ENCODE measurements at places on chromosomes 4 and X. TPM values are rescaled to one million over a fixed set of nuclear protein-coding genes. Genes with fewer than 3 reads are reported as not detected.
A peak's percentile ranks its signal among the peaks of the same experiment; 100 is the strongest.

XPNPEP2 gene
- total RNA-seq, result 2.9 TPM

MAP7D2 gene
- total RNA-seq, result not detected

NSD2 gene
- total RNA-seq, result 31.5 TPM

MAGEA2B gene
- not detected for total RNA-seq

HOPX gene
- total RNA-seq, result 27.1 TPM

FRMD7 gene
- total RNA-seq, result 5.9 TPM

TMSB15C gene
- total RNA-seq, result 0.59 TPM

CXCL11 gene
- total RNA-seq, result 0.14 TPM

GYPB gene
- total RNA-seq, result not detected

SULT1E1 gene
- 539 TPM for total RNA-seq

XG gene
- total RNA-seq, result not detected

DNA sequence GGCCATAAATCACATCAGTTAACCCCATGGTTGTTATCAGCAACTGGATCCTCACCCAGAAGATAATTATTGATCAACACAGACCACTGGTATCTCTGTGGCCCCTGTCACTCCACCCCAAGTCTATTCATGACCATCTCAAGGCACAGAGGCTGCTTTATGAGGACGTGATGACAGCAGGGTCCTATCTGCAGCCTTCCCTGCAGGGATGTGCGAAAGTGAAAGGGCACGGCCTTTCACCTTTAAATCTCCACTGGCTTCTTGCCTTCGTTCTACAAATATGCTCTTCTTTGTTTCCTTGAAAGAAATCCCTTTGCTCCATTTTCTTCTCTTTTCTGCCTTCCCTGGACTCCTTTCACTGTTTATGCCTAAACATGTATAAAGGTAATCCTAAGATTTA is 170.6 kb upstream of the EDNRA start:
- no peak for DNase-seq

GRCh38 chr4:112978691-112979472 is 70.6 kb upstream of the ANK2 start:
- DNase-seq, result no peak

GRCh38 chrX:11611965-11612364 is 53.8 kb downstream of the ARHGAP6 start:
- DNase-seq, result no peak

DNA sequence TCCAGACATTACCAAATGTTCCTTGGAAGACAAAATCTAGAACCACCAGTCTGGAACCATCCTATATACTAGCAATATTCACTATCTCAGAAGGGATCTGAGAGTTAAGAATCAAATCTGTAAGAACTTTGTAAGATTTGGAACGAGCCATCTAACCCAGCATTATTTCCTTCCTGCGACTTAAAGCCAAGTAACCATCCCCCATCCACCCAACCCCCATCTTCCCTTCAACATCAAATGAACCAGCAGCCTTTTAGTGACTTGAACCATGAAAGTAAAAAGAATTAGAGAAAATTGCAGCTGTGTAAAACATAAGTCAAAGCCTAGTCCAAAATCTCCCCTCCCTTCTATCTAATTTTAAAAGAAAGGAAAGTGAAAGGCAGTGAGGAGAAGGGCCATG is 15.6 kb downstream of the RBM47 start:
- DNase-seq, result no peak

GRCh38 chrX:113009029-113009428 is 168.4 kb upstream of the AMOT start:
- DNase-seq, result no peak

- no peak for DNase-seq
Observed at GRCh38 chr4:145487631-145488030, 6.0 kb downstream of the SMAD1 start.

DNA sequence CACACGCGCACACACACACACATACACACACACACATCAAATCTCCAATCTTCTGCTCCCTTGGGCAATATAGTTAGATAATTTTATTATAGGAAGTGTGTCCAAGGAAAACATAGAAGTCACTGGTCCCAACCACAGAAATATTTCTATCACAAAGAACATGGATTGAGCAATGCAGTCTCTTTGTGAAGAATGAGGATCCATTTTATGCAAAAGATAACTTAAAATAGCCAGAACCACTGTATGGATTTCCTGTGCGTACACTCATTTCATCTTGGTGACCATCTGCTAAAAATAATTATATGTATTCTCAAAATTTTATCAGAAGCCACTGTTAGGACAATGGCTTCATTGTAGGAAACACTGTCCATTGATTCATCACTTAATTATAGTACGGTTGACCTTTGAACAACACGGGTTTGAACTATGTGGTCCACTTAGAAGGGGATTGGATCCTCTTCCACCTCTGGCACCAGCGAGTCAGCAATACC is 169.6 kb upstream of the MXRA5 start:
- DNase-seq, result no peak

DNA sequence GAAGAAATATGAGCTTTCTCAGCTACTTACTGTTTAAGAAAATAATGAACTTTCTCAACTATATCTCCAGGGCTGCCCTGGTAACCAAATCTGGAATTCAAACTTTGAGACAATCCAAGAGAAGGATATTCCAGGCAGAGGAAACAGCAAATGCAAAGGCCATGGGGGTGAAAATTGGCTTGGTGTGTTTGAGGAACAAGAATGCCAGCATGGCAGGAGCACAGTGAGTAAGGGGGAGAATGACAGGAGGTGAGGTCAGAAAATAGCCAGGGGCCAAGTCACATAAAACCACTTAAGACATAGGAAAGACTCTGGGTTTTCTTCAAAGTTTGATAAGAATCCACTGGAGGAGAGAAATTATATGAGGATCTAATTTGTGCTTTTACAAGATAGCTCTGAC is 27.2 kb upstream of the BTC start:
- DNase-seq, result no peak

- no peak for DNase-seq
Observed at GRCh38 chr4:84887824-84888223, 78.7 kb downstream of the WDFY3 start.

DNA sequence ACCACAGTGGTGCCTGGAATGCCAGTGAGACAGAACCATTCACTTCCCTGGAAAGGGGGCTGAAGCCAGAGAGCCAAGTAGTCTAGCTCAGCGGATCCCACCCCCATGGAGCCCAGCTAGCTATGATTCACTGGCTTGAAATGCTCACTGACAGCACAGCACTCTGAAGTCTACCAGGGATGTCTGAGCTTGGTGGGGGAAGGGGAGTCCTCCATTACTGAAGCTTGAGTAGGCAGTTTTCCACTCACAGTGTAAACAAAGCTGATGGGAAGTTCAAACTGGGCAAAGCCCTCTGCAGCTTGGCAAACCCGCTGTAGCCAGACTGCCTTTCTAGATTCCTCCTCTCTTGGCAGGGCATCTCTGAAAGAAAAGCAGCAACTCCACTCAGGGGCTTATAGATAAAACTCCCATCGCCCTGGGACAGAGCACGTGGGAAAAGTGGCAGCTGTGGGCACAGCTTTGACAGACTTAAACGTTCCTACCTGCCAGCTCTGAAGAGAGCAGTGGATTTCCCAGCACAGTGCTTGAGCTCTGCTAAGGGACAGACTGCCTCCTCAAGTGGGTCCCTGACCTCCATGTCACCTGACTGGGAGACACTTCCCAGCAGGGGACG is 32.0 kb downstream of the NAP1L2 start:
- DNase-seq, result no peak

- no peak for DNase-seq
Observed at GRCh38 chr4:4787421-4787820, 72.0 kb upstream of the MSX1 start.

DNA sequence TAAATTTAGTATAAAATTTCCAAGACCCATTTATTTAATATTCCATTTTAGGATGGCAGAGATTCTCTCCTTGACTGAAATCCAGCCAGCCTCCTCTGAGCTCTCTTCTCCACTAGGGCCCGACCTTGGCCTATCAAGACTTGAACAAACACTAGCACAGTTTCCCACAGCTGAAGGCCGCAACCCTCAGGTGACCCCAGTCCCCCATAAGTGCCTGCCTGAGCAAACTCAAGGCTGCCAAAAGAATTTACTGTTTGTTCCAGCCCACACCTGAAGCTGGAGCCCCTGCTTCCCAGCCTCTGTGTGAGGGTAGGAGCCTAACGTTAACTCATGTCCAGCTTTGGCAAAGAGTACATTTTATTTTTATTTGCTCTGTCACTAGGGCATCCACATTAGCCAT is 629.0 kb upstream of the ZFP42 start:
- no peak for DNase-seq

DNA sequence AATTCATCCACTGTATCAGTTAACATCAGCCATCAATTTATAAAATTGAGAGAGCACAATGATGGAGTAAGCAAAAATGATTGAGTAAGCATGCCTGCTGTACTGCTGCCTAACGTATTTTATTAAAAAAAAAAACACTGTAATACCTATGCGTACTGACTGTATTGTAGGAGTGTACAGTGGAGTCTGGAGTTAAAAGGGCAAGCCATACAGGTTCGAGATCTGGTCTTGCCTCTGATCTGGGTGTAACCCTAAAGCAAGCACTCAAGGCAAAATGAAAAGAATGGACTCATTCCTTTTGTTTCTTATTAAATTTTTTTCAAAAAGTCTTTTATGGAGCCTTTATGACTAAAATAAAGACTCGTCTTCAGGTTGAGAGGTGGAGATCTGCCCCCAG is 894.2 kb upstream of the INTU start:
- DNase-seq, result no peak

- DNase-seq, result no peak
Observed at GRCh38 chrX:16223385-16223784, 56.1 kb downstream of the MAGEB17 start.

- DNase-seq, result no peak
Observed at GRCh38 chr4:42460043-42460442, 62.8 kb downstream of the SHISA3 start.

DNA sequence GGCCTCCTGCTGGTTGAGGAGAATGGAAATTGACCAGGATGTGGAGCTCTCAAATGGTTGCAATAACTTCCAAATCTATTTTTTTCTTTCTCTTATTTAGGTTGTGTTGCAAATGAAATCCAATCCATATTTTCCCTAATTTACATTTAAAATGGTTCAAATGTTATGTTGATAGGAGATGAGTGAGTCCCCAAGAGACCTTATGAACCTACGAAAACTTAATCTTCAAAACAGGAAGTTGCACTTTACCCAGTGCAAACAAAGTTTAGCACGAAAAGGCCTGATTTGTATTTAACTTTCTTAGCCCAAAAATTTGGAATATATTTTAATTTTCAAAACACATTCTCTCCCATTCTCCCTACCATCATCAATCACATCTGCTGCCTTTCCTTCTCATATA is 59.3 kb upstream of the NDP start:
- no peak for DNase-seq

- DNase-seq, result no peak
Observed at GRCh38 chrX:130896802-130897501, 6.1 kb downstream of the ENOX2 start.

- DNase-seq, result no peak
Observed at GRCh38 chr4:114116861-114117260, 137.4 kb upstream of the ARSJ start.

DNA sequence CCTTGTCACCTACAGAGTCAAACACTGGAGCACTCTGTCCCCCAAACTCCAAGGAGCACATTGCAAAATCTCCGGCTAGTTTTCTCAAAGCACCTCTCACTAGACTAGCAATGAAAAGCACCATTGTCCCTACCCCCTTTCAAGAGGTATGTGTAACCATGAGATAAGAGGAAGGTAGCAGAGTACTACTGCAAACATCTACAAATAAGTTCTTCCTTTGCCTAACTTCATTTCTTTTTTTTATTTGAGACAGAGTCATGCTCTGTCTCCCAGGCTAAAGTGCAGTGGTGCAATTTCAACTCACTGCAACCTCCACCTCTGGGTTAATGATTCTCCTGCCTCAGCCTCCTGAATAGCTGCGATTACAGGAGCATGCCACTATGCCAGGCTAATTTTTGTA is 17.7 kb downstream of the PPP4R3C start:
- no peak for DNase-seq

DNA sequence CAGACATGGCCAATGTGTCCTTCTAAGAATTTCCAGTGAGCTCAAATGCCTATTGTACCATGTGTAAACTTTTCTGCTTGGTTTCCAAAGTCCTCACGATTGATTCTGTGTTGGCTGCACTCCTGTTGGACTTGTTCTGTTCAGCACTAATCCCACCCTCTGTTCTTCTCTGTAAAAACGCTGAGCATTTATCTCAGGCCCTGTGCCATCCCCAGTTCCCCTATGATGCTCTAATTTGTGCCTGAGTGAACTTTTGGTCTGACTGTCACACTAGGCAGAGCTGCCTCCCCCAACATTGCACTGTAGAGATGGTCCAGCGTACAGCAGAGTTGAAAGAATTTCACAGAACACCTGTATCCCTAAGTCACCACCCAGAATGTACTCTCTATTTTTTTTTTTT is 76.1 kb upstream of the STS start:
- no peak for DNase-seq

GRCh38 chr4:158169931-158170690 is 2.7 kb downstream of the GASK1B start:
- no peak for DNase-seq

GRCh38 chrX:45806410-45807121 is 605.9 kb upstream of the DIPK2B start:
- peak; percentile 32 for DNase-seq

- DNase-seq, result no peak
Observed at GRCh38 chr4:141158219-141158618, 24.9 kb upstream of the RNF150 start.

GRCh38 chr4:78661921-78662521 is 110.5 kb downstream of the ANXA3 start:
- no peak for DNase-seq

DNA sequence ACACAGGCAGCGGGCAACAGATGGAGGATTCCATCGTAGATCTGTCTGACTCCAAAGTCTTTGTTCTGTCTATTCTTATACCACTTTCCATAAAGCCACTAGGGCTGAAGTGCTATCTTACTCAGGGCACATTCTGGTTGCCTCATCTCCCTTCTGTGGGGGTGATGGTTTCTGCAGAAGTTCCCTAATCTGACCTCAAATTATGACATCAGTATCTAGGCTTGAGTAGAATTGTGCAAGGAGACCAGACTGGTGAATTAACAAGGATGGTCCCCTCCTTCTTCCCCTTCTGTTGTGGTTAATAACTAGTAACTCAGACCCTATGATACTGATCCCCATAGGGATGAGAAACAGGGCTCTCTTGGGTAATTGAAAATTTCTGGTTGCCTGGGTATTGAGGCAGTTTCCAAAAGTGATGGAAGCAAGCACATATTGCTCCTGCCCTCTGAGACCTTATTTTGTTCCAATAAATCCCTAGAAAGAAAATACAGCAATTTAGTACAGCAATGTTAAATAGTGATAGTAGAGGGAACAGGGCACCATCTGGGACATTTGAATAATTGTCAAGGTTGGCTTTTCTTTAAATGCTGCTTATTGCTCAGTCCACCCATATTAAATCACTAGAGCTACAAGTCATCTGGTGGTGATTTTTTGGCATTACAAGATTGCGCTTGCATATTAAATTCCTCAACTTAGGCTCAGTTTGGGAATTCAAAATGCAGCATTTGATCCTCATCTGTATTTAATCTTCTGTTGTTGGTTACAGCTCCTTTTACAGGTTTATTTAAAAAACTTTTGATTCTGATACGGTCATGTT is 57.3 kb upstream of the AP1S2 start:
- no peak for DNase-seq

- DNase-seq, result no peak
Observed at GRCh38 chr4:176443117-176443516, 123.4 kb downstream of the SPCS3 start.

- DNase-seq, result no peak
Observed at GRCh38 chr4:1753294-1753696, 32.0 kb downstream of the TACC3 start.

GRCh38 chr4:20839957-20840356 is 139.7 kb downstream of the PACRGL start:
- no peak for DNase-seq
